Kidney (tissue), 22 donors: ENCODE measurements at places on chromosomes 4 and X. TPM values are rescaled to one million over a fixed set of nuclear protein-coding genes. Genes with fewer than 3 reads are reported as not detected.

Gene DIPK2B
- 25.2 TPM for total RNA-seq

DNA sequence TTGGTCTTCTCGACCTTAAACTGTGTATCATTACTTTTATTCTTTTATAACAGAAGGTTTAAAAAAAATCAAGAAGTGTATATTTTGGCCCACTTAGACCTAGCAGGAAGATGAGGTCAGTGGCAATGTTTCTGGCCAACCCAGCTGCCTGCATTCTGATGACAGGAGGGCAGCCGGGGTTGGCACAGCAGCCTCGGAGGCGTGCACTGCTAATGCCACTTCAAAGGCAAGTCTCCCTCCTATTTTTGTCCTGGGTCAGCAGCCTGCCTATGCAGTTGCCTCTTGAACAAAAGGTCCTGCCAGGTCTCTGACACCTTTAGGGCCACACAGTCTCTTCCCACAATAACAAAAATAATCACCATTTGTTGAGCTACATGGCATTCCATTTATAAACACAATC is 89.4 kb upstream of the MYOZ2 start:
- no peak for DNase-seq
- no peak overlapping the region for H3K27ac ChIP-seq
- no peaks in the 10 kb centered on the region for H3K4me1 ChIP-seq
- no peaks in the 10 kb centered on the region for H3K36me3 ChIP-seq

DNA sequence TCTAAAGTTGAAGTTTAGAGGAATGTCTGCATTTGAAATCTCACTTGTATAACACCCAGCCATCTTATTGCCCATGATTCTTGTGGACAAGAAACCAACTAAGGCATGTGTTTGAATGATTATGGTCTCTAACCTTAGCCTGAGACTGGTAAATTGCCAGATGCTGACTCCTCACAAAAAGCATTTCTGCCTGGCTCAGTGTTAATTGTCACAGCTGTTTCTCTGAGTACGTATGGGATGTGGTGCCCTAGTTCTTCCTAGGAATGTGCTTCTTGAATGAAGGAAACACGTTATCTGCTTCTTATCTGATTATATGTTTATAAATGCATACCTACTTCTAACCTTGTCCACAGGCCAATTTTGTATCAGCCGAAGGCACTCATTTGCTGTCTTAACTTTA is 63.1 kb upstream of the NDP start:
- H3K36me3 ChIP-seq = no peaks in the 10 kb centered on the region
- H3K4me1 ChIP-seq = no peaks in the 10 kb centered on the region
- no peak overlapping the region for H3K4me3 ChIP-seq
- DNase-seq = peak; percentile 5

Gene GAGE12F
- not detected for total RNA-seq

- no peaks in the 10 kb centered on the region for H3K4me1 ChIP-seq
- no peak overlapping the region for H3K27ac ChIP-seq
- DNase-seq = no peak
- no peaks in the 10 kb centered on the region for H3K36me3 ChIP-seq
- no peak overlapping the region for H3K4me3 ChIP-seq
- no peaks in the 10 kb centered on the region for H3K27me3 ChIP-seq
These were observed 43.7 kb downstream of the LDOC1 start for GRCh38 chrX:141133272-141133671.

DNA sequence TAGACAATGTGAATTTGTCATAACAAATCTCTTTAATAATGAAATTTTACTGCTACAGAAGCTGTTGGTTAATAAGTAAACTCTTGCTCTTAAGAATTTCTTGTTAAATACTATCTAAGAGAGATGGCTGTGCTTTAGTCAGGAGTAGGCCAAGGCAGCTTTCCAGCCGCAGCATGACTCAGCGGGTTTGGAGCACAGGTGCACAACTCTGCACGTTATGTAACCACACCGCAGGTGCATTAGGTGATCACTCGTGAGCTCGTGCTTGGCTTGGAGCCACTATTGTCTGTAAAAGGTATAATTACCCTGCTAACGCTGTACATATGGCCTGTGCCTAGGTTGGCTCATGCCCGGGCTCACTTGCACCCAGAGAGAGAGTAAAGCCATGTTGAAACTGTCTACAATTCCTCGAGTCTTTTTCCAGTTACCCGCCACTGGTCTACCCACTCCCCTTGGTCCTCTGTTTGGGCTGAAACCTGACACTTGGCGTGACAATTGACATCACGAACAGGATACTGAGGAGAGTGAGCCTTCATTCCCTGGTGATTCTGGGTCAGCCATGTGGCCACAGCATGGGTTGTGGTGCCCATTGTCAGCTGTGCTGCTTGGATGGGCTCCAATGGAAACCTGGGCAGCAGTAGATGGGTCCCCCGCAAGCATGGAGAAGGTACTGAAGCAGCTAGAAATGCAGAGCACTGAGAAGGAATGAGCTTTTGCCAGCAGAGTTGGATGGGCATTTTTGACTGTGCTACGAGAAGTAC is 18.4 kb upstream of the ANAPC4 start:
- DNase-seq = no peak
- no peaks in the 10 kb centered on the region for H3K4me1 ChIP-seq
- H3K27me3 ChIP-seq = no peaks in the 10 kb centered on the region
- no peak overlapping the region for H3K27ac ChIP-seq

Gene AMTN
- not detected for total RNA-seq

GRCh38 chrX:40531056-40531826 is 49.5 kb upstream of the ATP6AP2 start:
- peaks cover 3% of the 10 kb centered on the region for H3K27me3 ChIP-seq
- no peaks in the 10 kb centered on the region for H3K4me1 ChIP-seq
- no peak overlapping the region for H3K4me3 ChIP-seq
- no peaks in the 10 kb centered on the region for H3K36me3 ChIP-seq
- no peak overlapping the region for H3K27ac ChIP-seq

- no peaks in the 10 kb centered on the region for H3K4me1 ChIP-seq
- H3K27ac ChIP-seq = no peak overlapping the region
- no peaks in the 10 kb centered on the region for H3K36me3 ChIP-seq
- H3K4me3 ChIP-seq = no peak overlapping the region
These were observed 95.4 kb upstream of the PSAPL1 start for GRCh38 chr4:7530082-7530481.
